ENCODE measurements at places on chromosomes 13 and 19.

- DNase-seq: no peak
Observed at GRCh38 chr13:59422646-59423045, 741.1 kb downstream of the DIAPH3 start.

DNA sequence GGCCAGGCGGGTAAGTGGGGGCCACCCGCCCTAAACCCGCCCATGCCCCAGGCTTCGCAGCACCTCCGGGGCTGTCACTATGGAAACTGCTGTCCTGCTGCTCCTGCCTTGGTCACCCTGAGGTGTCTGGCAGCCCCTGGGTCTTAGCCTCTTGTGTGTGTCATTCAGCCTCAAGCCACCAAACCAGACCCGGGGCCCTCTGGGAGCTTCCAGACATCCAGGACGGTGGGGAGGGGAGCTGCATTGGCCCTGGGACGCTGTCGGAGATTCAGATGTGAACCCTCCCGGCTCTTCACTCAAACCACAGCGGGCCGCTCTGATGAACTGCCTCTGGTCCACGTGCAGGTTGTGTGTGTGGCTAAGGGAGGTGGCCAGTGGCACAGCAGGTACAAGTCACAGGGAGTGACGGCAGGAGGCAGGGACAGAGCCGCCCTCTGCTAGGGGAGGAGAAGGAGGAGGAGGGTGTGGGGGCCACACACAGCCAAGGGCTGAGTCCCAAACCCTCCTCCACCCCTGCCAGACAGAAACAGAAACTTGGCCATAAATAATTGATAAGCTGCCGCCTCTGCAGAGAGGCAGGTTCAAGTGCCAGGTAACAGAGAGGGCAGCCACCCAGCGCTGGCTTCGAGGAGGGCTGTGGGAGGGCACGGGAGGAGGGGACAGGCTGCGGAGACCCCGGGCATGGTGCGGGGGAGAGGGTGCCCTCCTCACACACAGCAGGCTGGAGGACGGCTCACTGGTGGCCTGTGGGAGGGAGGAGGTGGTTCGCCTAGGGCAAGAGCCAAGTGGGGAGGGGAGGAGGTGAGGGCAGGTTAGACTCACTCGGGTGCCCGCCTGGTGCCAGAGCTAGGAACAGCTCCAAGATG, 8.0 kb downstream of the NANOS3 start:
- DNase-seq: no peak

GRCh38 chr19:14107581-14108461, 9.7 kb downstream of the PRKACA start:
- DNase-seq: no peak

GRCh38 chr13:29164116-29164515, 344.0 kb downstream of the MTUS2 start:
- DNase-seq: no peak

- DNase-seq: no peak
Observed at GRCh38 chr13:40502236-40502635, 164.2 kb downstream of the FOXO1 start.

DNA sequence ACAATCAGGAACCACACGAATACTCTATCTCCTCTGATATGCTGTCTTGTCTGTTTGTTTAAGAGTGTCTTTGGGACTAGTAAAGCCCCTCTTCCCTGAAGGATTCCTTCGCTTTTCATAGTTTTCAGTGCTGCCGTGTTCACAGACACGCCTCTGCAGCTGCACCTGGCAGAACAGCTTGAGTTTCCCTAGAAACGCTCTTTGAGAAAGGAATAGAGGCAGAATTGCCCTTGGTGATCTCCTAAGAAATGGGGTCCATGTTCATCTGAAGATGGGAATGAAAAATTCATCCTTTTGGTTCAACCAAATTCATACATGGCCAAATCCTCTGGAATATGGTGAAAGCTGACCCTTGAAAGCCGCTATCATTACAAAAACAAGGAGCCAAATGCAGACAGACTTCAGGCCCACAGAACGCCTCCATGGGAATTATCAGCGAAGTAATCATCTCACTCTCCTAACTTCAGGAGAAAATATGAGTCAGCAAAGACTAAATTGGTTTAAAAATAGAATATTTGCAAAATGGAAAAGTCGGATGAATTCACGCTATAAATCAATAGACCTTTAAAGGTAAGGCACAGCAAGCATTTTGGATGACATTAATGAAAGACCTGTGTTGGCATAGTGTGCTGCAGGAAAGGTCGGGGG, 5.5 kb downstream of the SACS start:
- no peak for DNase-seq

DNA sequence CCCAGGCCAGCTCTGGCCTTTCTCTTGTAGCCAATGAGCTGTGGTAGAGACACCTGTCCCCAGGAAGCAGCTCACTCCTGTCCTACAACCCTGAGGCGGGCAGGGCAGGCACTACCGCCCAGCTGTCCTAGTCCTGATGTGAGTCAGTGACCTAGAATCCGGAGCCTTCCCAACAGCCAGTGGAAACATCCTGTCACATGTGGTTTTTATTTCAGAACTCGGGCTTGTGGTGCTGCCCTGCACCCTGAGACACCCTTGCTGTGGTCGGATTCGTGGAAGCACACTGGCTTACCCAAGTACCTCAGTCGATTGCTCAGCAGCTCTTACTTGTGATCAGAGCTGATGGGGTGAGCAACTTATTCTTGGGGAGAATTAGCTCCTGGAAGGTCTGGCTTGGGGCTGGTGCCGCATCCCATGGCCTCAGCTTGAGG, 83.6 kb upstream of the ARHGEF7 start:
- peak; percentile 69 for DNase-seq

GRCh38 chr19:50171752-50172151, 8.7 kb upstream of the IZUMO2 start:
- DNase-seq: no peak

DNA sequence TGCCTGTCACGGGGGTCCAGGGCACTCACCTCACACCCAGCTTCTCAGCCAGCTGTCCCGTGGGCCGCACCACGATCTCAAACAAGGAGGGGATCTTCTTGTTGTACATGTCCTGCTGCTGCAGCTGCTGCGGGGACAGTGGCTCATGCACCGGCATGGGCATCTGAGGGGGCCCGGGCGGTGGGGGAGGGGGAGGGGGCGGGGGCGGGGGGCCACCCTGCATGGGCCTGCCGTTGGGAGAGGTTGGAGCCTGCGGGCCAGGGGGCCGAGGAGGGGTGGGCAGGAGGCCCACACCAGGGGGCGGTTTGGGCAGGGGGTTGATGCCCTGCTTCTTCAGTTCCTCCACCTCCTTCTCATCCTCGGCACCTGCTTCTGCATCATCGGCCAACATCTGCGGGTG, 23.9 kb upstream of the TMEM160 start:
- no peak for DNase-seq

- no peak for DNase-seq
Observed at GRCh38 chr13:114012141-114012540, 38.3 kb upstream of the C13orf46 start.

- DNase-seq: no peak
Observed at GRCh38 chr19:53504885-53505284, 33.1 kb upstream of the ZNF331 start.

- no peak for DNase-seq
Observed at GRCh38 chr13:98974053-98974452, 3.8 kb downstream of the DOCK9 start.
